ENCODE measurements at places on chromosomes 6 and 20. TPM values are rescaled to one million over a fixed set of nuclear protein-coding genes. Genes with fewer than 3 reads are reported as not detected.
A peak's percentile ranks its signal among the peaks of the same experiment; 100 is the strongest.

GRCh38 chr6:24060982-24061754 is 64.8 kb upstream of the NRSN1 start:
- DNase-seq: no peak
- no peaks in the 10 kb centered on the region for H3K27me3 ChIP-seq
- no peaks in the 10 kb centered on the region for H3K36me3 ChIP-seq
- no peaks in the 10 kb centered on the region for H3K4me1 ChIP-seq

- no peaks in the 10 kb centered on the region for H3K36me3 ChIP-seq
- H3K27me3 ChIP-seq: no peaks in the 10 kb centered on the region
- no peaks in the 10 kb centered on the region for H3K4me1 ChIP-seq
- no peak overlapping the region for H3K27ac ChIP-seq
- H3K4me3 ChIP-seq: no peak overlapping the region
These were observed 46.7 kb downstream of the DNAAF9 start for GRCh38 chr20:3360752-3361151.

Gene MAP7
- total RNA-seq: 1.8 TPM

DNA sequence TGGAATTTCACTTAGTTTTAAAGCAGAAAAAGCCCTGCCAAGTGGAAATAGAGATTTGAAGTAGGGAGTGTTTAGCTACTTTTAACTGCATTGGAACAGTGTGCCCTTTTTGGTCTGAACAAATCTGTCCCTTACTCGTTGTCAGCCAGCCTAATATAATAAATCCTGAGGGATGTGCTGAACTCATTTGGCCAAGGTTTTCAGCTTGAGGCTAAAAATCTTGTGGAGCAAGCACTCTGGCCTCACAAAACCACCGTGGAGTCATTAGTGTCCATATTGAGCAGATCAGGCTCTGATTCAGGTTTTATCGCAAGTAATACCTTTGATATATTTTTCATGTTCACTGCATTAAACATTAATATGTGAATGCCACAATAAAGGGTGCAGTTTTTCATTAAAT is 383.5 kb downstream of the FRK start:
- DNase-seq: no peak
- H3K4me1 ChIP-seq: no peaks in the 10 kb centered on the region
- no peak overlapping the region for H3K4me3 ChIP-seq
- no peaks in the 10 kb centered on the region for H3K27me3 ChIP-seq

Gene KHDC1
- 9.6 TPM for total RNA-seq

DNA sequence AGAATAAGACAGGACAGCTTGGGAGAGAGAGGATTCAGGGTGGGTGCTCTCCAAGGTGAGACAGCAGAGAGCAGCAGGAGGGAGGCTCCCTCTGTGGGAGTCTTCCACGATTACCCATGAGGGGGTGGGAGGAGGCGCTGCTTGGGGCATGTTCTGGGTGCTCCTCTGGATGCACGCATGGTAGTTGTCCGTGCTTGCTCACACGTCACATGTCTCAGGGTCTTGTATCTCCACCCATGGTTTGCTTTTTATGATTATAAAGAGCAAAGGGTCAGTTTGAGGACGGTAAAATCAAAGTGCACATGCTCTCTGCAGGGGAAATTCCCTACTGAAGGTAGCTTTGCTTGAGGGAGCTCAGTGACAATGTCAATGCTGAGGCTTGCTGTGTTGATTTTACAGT is 338.4 kb downstream of the THBS2 start:
- H3K27ac ChIP-seq: no peak overlapping the region
- no peaks in the 10 kb centered on the region for H3K4me1 ChIP-seq
- H3K4me3 ChIP-seq: no peak overlapping the region

DNA sequence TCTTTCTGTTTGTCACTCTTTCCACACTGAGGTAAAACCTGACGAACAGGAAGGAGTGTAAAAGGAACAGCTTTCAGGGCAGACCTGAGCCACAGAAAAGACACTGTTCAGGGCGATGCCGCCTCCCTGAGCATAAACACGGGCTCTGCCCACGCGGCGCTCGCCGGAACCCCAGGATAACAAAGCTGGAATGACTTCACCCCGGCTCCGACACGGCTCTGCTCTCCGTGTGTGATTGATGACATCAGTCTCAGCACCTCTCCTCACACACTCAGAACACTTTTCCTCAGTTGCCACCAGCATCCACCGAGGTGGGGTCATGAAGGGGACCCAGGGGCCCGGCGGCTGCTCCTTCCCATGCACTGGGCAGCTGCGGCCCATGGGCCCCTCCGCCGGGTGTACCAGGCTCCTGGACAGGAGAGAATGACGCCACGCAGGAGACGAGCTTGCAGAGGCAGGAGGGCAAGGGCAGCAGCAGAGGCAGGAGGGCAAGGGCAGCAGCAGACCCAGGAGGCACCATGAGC is 43.6 kb downstream of the DLL1 start:
- DNase-seq: no peak
- no peaks in the 10 kb centered on the region for H3K27me3 ChIP-seq
- no peak overlapping the region for H3K4me3 ChIP-seq
- H3K36me3 ChIP-seq: no peaks in the 10 kb centered on the region
- no peaks in the 10 kb centered on the region for H3K4me1 ChIP-seq
- no peak overlapping the region for H3K27ac ChIP-seq

Gene SYTL3
- 1.4 TPM for total RNA-seq

DNA sequence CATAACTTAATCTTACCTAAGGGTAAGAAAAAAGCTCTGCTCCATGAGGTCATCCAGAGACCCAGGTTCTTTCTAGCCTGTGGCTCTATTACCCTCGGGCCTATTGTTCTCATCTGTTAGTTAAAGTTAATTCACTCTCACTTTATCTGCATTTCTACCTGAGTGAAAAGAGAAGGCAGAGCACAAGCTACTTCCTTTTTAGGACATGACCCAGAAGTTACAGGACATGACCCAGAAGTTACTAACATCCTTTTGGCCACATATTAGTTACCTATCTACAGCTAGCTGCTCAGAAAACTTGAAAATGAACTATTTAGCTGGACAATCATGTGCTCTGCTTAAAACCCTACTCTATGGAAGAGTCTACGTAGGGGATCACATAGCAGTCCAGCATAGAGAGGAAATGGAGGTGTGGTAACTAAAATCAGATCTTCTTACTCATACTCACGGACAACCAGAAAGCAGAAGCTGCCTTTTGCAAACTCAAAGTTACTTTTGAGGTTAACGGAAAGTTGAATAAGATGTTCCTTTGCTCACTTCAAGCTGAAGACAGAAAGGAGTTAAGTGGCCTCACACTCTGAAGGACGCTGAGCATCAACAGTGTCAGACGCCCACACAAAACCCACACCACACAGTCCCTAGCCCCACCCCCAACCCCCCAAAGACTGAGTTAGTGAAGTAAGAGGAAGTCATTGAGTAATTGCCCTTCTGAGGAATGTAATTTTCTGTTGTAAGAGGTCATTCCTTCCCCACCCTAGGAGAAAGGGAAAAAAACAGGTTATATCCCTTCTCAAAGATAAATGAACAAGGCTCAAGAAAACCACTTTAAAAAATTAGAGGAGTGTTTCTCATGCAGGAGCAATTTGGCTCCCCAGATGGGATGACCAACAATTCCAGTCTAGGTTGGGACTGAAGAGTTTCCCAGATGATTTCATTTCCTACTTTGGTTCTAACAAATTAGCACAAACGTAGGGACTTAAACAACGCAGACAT is 45.9 kb upstream of the TAB2 start:
- H3K36me3 ChIP-seq: no peaks in the 10 kb centered on the region
- no peak for DNase-seq
- no peaks in the 10 kb centered on the region for H3K4me1 ChIP-seq
- no peak overlapping the region for H3K4me3 ChIP-seq
- H3K27ac ChIP-seq: no peak overlapping the region

DNA sequence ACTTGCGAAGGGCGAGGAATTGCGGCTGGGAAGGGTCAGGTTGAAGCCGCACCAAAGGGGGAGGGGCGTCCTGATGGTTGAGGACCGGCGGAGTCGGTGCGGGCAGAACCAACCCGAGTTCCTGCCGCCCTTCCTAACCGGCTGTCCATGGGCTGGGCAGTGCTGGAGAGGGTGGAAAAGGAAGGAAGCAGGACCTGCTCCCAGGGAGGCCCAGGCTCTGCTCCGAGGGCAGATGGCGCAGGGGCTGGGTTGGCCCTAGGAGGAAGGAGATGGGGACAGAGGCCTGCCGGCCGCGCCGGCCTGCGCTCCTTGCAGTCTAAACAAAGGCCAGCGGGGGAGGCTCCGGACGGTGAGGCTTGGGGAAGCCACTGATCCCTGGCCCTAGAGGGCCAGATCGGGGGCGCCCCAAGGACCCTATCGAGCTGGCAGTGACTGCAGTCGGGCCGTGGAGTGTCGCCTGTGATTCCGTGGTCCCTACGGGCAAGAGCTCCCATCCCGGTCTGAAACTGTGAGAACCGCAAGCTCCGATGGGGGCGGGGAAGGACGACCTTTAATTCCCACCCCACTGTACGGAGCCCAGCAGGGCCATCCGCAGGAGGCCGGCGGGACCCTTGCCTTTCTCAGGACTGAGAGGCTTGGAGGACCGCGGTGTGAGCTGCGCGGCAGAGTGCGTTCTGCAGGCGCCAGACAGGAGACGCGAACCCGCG is 39.4 kb downstream of the YTHDF1 start:
- no peak overlapping the region for H3K4me3 ChIP-seq
- peaks cover 4% of the 10 kb centered on the region for H3K27me3 ChIP-seq
- no peak for DNase-seq
- no peaks in the 10 kb centered on the region for H3K36me3 ChIP-seq

DNA sequence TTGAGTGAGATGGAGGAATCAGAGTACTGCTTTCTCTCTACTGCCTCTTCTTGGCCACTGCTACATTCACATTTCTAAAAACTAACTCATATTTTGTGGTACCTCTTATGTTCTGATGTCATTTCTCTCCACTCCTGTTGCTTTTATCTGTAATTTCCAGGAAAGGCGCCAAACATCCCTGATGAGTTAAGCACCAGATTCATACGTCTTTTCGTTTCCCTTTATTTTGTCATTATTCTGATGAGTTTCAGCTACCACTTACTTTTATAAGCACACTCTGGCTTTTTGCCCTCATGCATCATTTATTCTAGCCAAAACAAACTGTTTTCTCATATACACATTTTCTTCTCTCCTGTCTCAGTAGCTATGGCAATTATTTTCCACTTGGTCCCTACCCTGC is 680.0 kb downstream of the RNF144B start:
- no peak overlapping the region for H3K27ac ChIP-seq
- no peak for DNase-seq
- no peaks in the 10 kb centered on the region for H3K36me3 ChIP-seq
- H3K4me1 ChIP-seq: no peaks in the 10 kb centered on the region

DNA sequence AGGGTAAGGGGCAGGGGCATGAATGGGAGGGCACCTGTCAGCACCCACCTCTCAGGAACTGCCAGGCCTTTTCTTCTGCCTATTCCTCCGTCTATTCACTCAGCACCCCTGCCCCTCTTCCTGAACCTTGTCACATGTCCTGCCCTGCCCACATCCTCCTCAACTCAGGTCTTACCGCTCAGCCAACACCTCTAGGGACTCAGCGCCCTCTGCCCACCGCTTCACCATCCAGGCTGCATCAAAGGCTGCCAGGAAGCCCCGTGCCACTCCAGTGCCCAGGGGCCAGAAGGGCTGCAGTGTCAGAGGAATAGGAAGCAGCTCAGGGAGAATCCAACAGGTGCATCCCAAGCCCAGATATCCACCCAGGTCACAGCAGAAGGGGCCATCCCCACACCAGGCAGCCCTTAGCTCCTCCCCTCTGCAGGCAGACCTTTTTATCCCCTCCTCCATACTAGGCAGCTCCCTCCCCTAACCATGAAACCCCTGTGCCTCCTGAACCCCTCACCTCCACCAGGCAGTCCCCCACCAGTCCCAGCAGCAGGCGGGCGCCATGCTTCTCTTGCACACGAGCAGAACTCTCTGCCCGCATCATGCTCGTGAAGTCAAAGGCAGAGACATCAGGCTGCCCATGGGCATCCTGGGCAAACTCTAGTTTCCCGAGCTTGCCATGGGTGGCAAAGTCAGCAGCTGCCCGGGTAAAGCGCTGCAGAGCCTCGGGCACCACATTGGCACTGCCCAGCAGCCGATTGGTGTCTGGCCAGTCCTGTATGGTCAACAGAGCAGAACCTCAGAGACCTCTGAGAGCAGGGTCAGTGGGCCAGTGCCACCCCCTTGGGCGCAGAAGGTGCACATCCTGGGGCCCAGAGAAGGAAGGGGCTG is 5.5 kb downstream of the MICAL1 start:
- DNase-seq: no peak
- H3K36me3 ChIP-seq: no peaks in the 10 kb centered on the region
- H3K27ac ChIP-seq: no peak overlapping the region
- H3K27me3 ChIP-seq: no peaks in the 10 kb centered on the region
- H3K4me1 ChIP-seq: peaks cover 6% of the 10 kb centered on the region

DNA sequence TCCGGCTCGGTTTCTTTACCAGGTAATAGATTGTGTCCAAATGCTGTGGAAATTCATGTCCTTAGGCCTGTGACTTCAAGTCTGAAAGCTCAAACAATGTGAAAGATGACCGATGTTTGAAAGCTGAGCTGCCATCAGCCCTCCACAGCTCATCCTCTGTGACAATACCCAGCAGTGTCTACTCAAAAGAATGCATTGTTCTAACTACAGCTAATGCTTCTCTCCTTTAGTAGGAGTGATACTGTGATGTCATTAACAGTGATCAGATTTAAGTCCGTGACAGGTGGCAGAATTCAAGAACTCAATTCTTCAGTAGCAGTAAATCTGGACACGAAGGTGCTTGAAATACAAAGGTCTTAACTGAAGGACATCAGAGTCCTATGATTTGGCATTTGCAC is 97.3 kb downstream of the RCAN2 start:
- DNase-seq: no peak
- peaks cover 3% of the 10 kb centered on the region for H3K27me3 ChIP-seq
- no peaks in the 10 kb centered on the region for H3K4me1 ChIP-seq
- no peak overlapping the region for H3K27ac ChIP-seq

DNA sequence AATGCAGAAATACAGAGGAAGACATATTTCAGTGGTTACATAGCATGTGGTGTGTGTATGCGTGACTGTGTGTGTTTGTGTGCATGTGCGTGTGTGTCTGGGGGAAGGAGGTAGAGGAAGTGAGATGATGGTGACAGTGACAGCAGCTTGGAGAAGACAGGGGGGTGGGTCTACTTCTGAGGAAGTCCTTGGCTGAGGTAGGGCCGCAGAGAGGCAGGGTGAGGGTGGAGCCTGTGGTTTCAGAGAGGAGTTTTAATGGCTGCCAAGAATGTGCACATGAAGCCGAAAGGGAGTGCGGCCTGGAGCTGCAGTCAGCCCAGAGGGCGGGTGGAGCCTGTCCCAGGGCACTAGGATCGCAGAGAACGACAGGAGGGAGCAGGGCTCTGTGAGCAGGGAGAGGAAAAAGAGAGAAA is 22.7 kb upstream of the RNF24 start:
- H3K4me3 ChIP-seq: no peak overlapping the region
- DNase-seq: no peak
- peaks cover 5% of the 10 kb centered on the region for H3K4me1 ChIP-seq
- H3K36me3 ChIP-seq: no peaks in the 10 kb centered on the region
- no peak overlapping the region for H3K27ac ChIP-seq
- H3K27me3 ChIP-seq: no peaks in the 10 kb centered on the region

Gene ZSCAN16
- 5.3 TPM for total RNA-seq

GRCh38 chr20:41135888-41136679 is 1.3 kb upstream of the PLCG1 start:
- H3K4me1 ChIP-seq: peaks cover 10% of the 10 kb centered on the region
- H3K36me3 ChIP-seq: no peaks in the 10 kb centered on the region
- peak overlapping the region; percentile 63 for H3K27ac ChIP-seq
- H3K27me3 ChIP-seq: no peaks in the 10 kb centered on the region
- DNase-seq: no peak

Data from Panc1 (cell line).